ENCODE measurements at places on chromosomes 6 and 20.

DNA sequence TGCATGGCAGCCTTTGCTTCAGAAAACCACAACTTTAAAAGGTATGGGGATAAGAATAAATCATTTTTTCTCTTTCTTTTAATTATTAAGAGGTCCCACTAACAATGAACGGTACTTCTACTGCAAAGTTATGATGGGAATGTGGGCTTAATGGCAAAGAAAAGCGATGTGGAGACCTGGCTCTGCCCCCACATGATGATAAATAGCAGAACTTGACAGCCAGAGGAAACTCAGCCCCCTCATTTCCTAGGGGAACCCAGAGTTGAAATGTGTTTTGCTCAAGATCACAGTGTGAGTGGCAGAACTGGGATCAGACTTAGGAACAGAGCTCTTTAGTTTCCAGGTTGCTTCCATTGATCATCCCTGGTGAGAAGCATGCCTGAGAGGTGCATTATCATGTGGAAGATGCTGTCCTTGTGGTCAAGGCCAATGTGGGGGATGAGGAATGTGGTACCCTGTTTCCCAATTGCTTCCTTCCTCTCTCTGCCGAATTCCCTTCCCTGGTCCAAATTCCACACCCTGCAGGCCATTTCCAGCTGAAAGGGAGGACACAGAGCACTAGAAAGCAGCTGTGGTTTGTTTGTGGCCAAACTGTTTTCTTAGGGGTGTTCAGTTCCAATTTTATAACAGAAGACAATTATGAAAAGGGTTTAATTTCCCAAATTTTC is 66.0 kb downstream of the BACH2 start:
- no peak for DNase-seq

DNA sequence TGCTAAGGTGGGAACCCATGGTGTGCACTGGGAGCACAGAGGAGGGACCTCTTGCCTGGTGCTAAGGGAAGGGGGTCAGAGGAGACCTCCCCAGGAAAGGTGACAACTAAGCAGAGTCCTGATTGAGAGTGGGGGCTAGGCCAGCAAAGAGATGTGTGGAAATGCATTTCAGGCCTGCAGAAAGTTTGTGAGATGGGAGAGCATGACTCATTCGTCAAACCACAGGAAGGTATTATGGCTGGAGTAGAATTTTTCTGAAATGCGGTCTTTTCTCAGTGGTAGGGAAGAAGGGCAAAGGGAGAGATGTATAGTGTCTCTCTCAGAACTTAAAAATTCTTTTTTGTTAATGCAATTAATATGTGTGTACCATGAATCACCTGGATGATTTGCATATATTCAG is 23.6 kb upstream of the EDN1 start:
- DNase-seq = peak; percentile 18

DNA sequence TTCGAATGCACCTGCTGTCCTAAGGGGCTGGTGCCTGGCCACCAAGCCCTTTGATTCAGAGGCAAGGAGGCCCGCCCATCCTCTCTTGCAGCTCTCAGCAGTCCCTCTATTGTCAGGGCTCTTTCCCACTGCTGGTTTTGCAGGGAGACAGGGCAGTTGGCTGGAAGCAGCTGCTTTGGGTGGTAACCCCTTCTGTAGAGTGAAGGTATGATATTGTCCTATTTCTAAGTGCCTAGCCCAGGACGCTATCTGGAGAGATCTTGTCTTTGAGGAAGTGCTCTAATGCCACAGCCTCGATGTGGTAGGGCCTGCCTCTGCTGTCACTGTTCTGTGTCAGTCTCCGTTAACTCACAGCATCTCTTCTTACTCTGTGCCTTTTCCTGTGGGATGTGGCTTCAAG is 5.6 kb downstream of the PLCG1 start:
- DNase-seq = peak; percentile 74

GRCh38 chr6:150835620-150836019 is 29.9 kb upstream of the MTHFD1L start:
- DNase-seq = no peak

- DNase-seq = no peak
These were observed 9.0 kb upstream of the SERPINB1 start for GRCh38 chr6:2850538-2851113.

- DNase-seq = no peak
These were observed 48.7 kb upstream of the RSPO3 start for GRCh38 chr6:127069659-127070279.

DNA sequence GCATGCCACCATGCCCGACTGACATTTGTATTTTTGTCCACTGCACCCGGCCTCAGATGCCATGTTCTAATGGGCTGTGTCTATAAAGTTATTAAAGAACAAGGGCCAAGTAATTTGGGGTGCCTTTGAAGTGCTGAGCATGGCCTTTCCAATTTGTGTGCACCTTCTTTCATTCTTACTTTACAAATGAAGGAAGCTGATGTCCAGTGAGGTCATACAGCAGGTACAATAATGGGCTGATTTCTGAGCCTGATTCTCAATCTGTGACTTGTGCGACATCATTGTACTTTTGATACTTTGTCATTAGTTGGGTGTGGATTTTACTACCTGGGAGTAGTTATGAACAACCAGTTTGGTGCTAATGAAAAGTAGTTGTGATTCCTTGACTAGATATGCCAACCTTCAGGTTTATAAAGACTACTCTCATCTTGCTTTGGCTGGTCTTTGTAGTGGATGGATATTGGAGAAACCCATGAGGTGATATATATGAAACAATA is 94.3 kb downstream of the JARID2 start:
- DNase-seq = no peak

GRCh38 chr20:48025051-48025515 is 239.8 kb upstream of the SULF2 start:
- DNase-seq = no peak

GRCh38 chr20:49562311-49563014 is 5.5 kb downstream of the PTGIS start:
- DNase-seq = no peak

DNA sequence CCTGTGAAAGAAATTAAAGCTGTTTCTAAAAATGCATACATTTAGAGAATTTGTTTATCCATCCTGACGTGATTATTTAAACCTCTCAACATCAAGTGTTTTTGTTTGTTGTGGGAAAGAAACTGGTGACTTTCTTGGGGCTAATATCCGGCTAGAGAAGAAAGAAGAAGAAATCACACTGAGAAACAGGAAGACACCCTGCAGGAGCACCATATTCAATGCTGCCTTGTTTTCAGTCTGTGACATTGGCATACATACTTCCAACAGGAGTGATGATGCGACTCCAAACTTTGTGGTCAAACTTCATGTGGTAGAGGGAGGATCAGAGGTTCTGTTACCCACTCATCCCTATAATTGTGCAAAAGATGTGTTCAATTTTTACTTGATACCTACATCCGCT is 997.6 kb upstream of the CITED2 start:
- no peak for DNase-seq

- no peak for DNase-seq
These were observed 50.9 kb upstream of the TAB2 start for GRCh38 chr6:149266659-149267058.

DNA sequence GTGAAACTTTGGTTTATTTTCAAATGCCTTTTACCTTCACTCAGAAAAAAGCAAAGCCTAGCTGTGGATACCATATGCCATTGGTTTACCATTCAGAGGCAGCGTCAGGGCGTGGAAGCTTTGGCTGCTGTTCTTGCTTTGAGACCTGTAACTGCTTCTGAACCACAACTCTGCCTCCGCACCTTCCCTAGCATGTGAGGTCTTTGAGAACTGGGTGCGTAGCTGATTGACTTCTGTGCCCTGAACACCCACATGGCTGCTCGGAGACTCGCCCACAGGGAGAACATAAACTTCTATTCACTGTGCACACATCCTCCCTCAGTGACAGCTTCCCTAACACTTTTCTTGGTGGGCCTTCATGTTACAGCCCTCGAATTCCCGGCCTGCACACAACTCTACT is 11.2 kb upstream of the CLDN20 start:
- no peak for DNase-seq

- DNase-seq = no peak
These were observed 115.9 kb downstream of the LY86 start for GRCh38 chr6:6704103-6705060.

DNA sequence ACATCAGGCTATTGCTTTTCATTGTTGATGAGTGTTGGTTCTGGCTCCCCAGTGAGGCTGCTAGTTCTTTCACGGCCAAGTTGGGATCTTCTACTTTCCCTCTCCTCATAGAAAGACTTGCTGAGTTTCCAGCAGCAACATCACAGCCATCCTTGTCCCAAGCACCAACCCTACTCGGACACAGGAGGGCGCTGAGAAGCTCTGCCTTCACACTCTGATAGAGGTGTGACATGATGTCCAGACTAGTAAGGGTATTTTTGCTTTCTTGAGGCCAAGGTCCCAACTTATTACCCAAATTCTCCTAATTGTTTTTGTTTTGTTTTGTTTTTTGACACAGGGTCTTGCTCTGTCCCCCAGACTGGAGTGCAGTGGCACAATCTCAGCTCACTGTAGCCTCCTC is 3.0 kb upstream of the GCM1 start:
- DNase-seq = peak; percentile 27

- no peak for DNase-seq
These were observed 17.6 kb upstream of the RPS6KA2 start for GRCh38 chr6:166644681-166645080.

DNA sequence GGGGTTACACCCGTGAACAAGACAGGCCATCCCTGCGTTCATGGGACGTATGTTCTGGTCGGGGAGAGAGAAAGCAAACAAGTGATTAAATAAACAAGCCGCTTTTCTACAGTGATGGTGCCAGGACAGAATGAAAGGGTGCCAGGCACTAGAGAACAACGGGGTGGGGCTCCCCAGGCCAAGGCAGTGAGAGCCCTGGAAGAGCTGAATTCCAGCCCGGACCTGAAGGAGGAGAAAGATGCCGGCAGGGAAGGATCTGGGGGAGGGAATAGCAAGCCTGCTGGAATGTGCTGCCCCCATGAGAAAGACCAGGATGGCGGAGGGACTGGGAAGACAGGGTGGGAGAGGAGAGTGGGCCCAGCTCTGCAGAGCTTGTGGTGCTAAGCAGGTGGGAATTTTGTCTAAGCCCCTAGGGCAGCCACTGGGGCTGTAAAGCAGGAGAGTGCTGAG is 7.5 kb downstream of the SNAI1 start:
- no peak for DNase-seq

DNA sequence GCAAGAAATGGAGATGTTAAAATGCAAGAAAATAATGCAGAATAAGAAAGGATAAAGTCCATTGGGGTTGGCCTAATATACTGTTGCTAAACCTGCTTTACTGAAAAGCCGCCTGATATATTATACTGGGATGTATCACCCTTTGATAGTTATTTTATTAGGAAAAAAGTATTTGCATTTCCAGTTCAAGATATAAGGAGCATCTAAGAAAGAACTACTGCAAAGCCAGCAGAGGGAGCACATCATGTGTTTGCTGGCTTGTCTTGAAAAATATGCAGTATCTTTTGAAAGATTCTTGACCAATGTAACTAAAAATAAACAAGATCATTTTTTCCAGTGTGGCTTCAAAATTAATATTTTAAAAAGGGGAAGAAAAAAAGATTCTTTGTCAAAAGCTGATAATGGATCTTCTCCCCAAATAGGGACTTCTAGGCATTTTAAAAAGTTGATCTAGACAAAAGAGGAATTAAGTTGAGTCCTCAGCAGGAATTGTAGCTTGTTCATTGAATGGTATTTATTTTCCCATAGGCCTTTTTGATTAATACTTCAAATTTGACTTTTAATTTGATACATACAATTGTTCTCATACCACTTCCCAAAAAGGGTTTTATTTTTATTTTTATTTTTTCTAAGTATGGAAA is 214.9 kb downstream of the ZFAND3 start:
- peak; percentile 12 for DNase-seq

- peak; percentile 4 for DNase-seq
These were observed 101.4 kb downstream of the PERP start for GRCh38 chr6:138005846-138006245.

- DNase-seq = no peak
These were observed 121.1 kb downstream of the TNFRSF21 start for GRCh38 chr6:47188588-47189021.

DNA sequence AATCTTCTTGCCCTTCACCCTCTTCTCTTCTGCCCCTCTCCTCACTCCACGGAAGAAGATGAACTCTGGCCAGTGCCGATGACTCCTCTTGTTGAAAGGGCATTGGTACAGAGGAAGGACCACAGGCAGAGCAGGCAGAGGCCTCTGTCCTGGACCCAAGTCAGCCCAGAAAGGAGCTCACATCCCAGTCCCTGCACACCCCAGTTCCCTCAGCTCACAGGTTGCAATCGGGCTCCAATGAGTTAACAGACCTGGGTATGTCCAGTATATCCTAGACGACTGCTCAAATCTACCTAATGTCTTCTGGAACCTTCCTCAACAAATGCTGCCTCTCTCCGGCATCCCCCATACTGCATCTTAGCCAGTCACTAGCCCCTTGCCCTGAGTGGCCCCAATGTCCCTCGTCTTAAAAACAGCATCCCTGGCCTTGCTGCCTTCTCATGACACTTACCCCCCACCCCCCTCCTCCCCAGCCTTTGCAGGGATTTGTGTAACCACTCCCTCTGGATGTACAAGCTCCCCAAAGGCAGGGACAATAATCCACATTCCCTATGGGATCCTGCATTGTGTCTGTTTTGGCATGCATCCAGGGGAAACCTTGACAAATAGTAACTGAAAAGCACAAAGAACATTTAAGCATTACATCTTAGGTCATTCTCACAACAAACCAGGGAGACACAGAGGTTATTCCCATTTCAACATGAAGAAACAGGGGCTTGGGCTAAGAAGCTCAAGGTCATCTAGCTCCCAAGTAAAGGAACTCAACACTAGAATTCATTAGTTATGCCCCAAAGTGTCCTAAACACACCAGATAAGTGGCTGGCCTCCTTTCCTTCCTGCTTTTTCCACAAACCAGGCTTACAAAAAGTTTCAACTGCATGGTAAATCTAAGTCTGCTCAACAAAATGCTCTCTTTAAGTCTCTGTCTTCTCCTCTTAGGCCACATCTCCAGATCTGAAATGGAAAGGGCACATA is 45.1 kb downstream of the TRERF1 start:
- DNase-seq = no peak

- DNase-seq = no peak
These were observed 24.4 kb downstream of the DYNLT1 start for GRCh38 chr6:158619922-158620801.

DNA sequence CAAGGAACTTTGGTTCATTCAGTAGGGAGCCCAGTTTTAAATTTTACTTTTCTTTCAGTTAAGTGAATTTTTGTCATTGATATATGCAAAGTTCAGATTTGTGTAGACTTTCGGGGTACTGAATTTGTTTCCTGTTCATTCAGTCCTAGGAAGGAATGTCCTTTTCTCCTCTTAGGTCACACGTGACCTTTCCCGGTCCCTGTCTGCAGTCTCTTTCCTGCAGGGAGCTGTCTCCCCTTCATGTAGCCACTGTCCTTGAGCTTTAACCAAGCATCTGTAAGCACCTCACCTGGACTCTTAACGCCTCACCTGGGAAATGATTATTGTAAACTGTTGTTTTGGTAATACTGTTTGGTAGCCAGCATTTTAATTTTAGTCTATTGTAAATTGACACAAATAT is 190.7 kb downstream of the ARID1B start:
- DNase-seq = no peak

- DNase-seq = no peak
These were observed 412.7 kb downstream of the MAFB start for GRCh38 chr20:40276301-40276700.

DNA sequence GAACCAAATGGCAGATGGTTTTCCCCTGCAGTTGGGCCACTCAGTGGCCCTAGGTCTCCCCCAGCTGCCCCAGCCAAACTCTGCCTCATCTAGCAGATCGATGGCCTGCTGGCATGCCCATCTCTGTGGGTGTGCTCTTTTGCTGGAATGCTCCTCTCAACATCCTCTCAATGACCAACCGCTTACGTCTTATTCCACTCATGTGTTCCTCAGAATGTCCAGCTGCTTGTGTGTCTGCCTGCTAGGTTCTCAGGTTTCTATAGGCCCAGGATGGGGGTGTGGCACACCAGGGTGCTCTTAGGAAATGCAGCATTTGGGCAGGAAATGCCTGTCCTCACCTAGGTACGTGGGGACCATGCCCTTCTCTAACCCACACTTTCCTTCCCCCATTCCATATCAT is 509.9 kb upstream of the SYNCRIP start:
- no peak for DNase-seq

Measured in activated CD4-positive, alpha-beta T cell treated with anti-CD3 and anti-CD28 coated beads, Interleukin-2, Interleukin-6, amounts not matched to agents 100 ng/mL and 50 ng/mL, durations not matched to agents 16 hours and 8 hours (primary cell).